Thymus (tissue), 14 donors: ENCODE measurements at places on chromosomes 11 and 22. TPM values are rescaled to one million over a fixed set of nuclear protein-coding genes. Genes with fewer than 3 reads are reported as not detected.

The CABP4 gene
- total RNA-seq: 0.52 TPM

The LMO2 gene
- 9.4 TPM for total RNA-seq

The PGA4 gene
- 0.66 TPM for total RNA-seq

The KIF18A gene
- 14.0 TPM for total RNA-seq

The CCDC89 gene
- 0.66 TPM for total RNA-seq

The OR8G1 gene
- total RNA-seq: not detected

The NAP1L4 gene
- 133 TPM for total RNA-seq

The CCDC116 gene
- total RNA-seq: 0.09 TPM
